ENCODE measurements at places on chromosomes 6 and 20.

- no peak for DNase-seq
Measured at GRCh38 chr20:60365882-60366281, 407.7 kb downstream of the CDH26 start.

DNA sequence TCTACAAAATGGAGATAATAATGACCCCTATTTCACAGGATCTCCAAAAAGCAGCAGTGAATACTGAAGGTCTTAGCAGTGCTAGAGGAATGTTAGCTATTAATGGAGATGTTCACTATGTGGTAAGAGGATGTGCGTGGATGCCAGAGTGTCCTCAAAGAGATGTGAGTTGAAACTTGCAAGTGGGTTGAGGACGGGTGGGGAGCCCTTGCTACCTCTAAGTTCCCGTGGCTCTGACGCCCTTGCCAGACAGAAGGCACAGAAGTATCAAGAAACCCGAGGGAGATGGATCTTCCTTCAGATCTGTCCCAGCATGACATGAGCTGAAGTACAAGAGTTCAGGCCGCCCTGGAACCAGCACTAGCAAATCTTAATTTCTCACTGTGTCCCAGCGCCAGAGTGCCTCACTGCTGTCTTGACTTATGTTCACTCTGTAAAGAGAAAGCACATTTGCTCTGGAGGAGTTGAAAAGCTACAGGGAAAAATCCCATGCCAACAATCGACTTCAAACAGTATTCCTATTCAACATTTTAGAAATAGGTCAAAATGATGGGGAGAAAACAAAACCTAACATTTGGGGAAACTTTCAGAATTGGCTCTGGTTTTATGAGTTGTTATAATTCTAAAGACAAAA is 59.5 kb downstream of the FYN start:
- no peak for DNase-seq

DNA sequence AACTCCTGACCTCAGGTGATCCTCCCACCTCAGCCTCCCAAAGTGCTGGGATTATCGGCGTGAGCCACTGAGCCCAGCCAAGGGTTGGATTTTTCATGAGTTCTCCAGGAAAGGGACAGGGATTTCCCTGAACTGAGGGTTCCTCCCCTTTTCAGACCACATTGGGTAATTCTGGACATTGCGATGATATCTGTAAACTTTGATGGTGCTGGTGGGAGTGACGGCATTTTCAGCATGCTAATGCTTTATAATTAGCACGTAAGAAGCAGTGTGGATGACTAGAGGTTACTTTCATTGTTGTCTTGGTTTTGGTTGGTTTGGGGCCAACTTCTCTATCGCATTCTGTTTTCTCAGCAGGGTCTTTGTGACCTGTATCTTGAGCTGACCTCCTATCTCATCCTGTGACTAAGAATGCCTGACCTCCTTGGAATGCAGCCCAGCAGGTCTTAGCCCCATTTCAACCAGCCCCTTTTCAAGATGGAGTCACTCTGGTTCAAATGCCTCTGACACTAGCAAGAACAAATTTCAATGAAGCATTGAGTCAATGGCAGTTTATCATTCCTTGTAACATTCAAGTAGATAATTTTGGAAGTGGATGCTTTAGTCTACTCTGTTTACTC is 156.5 kb downstream of the TTLL2 start:
- no peak for DNase-seq

- DNase-seq: no peak
Measured at GRCh38 chr6:55836481-55836880, 38.9 kb downstream of the BMP5 start.

DNA sequence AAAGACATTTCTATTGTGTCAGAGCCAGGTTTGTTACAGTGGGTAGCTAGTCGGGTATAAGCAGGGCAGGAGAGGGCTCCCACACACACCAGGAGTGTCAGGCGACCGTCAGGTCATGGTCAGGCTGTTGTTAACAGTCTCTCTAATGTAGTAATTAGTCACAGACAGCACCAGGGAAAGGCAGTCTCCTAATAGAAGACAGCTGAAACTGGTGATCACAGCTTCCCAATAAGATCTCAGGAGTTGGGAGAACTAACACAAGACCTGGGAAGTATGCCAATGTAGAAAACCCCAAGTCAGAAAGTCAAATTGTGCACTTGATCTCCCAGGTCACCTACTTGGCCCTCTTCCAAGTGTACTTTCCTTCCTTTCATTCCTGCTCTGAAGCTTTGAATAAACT is 53.0 kb upstream of the GPR6 start:
- no peak for DNase-seq

- DNase-seq: peak; percentile 6
Measured at GRCh38 chr6:158131926-158132325, 36.1 kb downstream of the SERAC1 start.

GRCh38 chr6:126127659-126128058 is 141.3 kb downstream of the TRMT11 start:
- DNase-seq: no peak

GRCh38 chr6:31474871-31475286 is 23.1 kb upstream of the MICB start:
- no peak for DNase-seq

DNA sequence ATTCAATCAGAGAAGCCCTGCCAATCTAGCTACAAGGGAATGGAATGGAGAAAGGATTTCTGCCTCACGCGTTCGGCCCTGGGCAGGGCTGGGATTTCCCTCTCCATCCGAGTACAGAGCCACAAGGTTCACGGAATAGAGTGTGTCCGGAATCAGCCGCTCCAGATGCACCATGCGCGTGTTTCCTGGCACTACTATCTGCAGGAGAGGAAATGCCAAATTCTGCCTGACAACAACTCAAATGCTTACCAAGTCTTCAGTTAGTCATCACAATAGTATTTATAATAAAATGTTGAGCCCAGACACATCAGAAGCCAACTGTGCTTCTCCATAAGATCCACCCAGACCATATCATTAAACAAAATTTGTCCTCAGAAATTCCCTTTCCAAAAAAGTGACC is 75.1 kb downstream of the COL12A1 start:
- no peak for DNase-seq

GRCh38 chr6:31152781-31153180 is 4.8 kb downstream of the CCHCR1 start:
- DNase-seq: no peak

- no peak for DNase-seq
Measured at GRCh38 chr6:45697605-45698004, 318.1 kb downstream of the CLIC5 start.

DNA sequence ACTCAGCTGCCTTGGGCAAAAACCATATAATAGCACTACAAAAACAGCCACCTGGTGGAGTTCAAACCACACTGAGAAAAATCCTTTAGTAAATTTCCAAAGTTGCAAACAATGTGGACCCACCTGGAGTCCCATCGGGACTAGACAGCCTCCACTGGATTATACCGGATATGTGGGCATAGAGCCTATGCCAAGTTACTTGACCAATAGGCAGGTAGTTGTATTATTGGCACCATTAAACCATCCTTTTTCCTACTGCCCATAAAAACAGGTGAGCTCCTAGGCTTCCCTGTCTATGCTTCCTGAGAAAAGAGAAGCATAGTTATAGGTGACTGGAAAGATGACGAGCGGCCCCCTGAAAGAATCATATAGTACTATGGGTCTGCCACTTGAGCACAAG is 51.7 kb upstream of the ADGRF4 start:
- no peak for DNase-seq

DNA sequence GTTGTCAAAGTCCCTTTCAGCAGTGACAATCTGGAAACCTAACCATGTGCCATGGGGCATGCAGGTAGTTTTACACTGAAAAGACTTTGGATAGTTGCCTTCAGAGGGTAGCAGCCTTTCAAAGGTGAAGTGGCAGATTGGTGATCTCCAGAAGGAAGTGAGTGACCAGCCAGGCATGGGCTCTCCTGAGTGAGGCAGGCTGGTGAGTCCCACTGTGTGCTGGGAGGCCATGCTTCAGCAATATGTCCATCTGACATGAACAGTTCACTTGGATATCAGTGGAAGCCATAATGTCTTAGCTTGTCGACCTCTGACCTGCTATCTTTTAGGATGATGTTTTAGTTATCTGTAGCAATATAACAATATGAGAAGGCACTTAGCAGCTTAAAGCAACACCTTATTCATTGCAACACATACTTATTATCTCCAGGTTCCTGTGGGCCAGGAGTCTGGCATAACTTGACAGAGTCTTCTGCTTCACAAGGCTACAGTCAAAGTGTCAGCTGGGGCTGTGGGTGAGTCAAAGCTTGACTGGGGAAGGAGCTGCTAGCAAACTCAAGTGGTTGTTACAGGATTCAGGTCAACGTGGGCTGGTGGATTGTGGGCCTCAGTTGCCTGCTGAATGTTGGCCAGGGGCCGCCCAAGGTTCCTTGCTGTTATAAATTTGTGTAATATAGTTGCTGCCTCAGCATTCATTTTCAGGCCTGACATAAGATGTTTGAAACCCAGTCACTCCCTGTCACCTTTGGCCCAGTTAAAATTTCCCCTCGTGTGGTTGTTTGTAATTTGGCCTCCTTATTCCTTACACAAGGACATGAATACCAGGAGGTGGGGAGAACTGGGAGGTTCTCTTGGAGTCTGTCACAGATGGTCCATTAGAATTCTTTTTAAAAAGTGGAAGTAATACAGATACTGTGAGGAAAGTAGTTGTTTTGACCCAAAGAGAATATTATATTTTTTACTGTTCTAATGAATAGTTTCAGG is 100.2 kb downstream of the UST start:
- DNase-seq: peak; percentile 42

- no peak for DNase-seq
Measured at GRCh38 chr6:169224716-169225115, 28.9 kb downstream of the THBS2 start.

DNA sequence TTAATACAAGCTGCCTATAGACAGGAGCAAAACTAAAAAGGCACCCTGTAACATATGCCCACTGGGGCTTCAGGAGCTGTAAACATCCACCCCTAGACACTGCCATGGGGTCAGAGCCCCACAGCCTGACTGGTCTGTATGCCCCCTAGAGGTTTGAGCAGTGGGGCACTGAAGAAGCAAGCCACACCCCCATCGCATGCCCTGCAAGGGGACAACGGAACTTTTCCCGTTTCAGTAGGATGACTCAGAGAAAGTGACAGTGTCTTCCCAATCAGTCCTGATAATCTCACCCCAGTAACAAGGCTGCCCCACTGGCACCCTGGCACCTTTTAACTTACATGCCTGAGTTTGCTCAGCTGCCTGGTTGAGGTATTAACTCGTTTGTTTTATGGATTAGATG is 35.9 kb downstream of the BEND3 start:
- DNase-seq: no peak

All from activated T-cell treated with anti-CD3 and anti-CD28 coated beads, Interleukin-2, amount 50 U/mL, for 72 hours (primary cell).